ENCODE measurements at places on chromosomes 7 and 10.

- no peak for DNase-seq
Measured at GRCh38 chr10:21732067-21732772, 198.2 kb downstream of the MLLT10 start.

DNA sequence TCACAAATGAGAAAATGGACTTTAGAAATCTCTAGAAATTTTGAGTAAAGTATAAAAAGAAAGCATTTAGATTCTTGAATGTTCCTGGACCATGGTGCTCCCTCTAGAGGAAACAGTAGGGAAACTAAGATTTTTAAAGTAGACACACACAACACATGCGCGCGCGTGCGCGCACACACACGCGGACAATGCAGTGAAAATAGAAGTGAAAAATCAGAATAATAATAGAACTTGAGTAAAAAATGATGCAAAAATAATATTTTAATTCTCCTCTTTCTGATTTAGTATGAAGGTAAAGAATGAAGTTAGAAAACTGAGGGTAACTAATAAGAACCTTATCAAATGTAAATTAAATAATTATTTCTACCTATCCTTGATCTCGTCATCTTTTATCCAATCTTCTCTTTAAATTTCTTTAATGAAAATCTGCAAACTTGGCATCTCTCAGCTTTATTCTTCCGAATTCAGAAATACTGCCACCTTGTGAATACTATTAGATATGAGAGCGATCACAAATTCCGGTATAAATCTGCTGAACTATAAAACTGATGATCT lies 117.0 kb upstream of the AMPH start:
- DNase-seq, result no peak

DNA sequence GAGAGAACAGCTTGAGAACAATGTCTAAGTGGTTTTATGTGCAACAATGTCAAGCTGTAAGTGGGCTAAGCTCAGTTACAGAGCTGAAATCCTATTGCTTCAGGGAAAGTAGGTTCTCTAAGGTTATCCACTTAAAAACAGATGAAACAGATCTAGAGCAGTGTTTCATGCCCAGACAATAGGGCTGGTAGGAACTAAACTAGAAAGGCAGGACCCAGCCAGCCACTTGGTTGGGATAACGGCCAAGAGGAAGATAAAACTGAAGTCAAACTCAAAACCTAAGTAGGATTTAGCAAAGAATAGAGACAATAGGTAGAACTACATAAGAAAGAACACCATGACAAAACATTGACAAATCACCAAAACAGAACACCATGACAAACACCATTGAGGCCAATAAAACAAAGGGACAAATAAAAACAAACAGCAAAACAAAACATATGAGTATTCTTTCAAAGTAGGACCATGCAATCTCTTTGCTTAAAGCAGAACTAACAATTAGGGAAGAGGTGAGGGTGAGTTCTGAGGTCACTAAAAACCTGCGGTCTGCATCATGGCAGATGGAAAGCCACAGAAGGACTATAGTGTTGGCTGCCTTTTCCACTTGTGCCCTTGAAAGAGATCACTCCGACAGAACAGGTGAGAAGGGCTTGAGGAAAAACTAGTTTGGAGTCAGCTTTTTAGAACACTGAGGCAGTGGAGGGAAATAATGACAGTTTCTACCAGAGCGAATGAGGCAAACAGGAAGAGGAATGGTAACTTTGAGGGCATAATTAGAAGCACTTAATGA lies 81.0 kb downstream of the HGF start:
- DNase-seq, result no peak

- DNase-seq, result no peak
Measured at GRCh38 chr10:110539091-110539490, 28.4 kb upstream of the SMC3 start.

All from stimulated activated CD4-positive, alpha-beta T cell treated with anti-CD3 and anti-CD28 coated beads, Interleukin-12 subunit alpha, Interleukin-12 subunit beta, amount 100 ng/mL, for 4 hours (primary cell).